ENCODE measurements at places on chromosomes 13 and 19.

DNA sequence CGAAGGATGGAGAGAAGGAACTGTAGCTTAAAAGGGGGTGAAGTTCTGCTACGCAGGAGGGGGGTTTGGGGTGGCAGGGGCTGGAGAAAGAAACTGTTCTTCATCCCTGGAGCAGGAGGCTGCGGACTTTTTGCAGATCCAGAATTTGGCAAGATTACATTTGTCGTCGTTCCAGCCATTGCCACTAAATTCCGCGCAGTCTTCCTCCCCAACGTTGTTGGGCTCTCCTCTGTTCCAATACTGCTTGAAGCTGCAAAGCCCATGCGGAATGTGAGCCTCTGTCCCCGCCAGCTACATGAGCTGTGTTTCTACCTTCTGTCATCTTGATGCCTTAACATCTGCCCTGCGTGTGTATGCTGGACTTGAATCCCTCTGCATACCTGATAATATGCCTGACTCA lies 4.3 kb downstream of the CD209 start:
- no peak for DNase-seq

DNA sequence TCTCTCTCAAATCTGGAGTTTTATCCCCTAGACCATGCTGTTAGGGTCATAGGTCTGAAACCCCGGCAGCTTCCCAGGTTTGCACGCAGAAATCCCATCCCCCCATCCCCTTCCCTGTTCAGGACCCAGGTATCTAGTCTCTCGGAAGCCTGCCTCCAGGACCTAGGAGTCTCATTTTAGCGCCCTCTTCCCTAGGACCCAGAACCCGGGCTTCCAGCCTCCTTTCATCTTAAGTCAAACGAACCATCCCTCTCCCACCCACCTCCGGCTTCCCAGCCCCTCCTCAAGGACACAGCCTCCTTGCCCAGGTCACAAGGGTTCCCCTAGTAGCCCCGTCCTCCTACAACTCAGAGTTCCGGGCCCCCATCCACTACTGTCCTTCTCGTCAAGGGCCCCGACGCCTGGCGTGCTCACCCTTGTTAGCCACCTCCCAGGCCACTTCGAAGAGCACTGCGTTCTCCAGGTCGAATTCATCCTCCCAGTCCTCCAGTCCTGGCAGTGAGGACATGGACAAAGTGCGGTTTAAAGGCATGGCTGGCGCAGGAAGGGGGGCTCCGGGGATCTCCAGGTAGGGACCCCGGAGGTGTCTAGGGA lies 431 bp downstream of the GYS1 start:
- DNase-seq = no peak

DNA sequence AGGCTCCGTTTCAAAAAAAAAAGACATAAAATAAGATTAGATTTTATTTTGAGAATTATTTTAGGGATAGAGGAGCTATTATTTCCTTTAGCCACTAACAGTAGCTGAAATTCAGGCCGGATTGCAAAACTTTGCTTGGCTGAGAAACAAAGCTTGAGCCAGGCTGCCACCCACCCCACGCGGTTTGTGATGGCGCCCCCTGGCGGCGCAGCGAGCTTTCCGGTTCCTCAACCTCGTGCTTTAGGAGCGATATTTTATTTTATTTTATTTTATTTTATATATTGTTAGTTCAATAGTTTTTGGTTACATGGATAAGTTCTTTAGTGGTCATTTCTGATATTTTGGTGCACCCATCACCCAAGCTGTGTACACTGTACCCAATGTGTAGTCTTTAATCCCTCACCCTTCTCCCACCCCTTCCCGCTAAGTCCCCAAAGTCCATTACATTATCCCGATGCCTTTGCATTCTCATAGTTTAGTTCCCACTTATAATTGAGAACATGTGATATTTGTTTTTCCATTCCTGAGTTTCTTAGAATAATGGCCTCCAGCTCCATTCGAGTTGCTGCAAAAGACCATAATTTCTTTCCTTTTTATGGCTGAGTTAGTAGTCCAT lies 19.8 kb upstream of the CEACAM4 start:
- no peak for DNase-seq

GRCh38 chr19:14318873-14319272 lies 62.4 kb upstream of the ADGRE5 start:
- no peak for DNase-seq

DNA sequence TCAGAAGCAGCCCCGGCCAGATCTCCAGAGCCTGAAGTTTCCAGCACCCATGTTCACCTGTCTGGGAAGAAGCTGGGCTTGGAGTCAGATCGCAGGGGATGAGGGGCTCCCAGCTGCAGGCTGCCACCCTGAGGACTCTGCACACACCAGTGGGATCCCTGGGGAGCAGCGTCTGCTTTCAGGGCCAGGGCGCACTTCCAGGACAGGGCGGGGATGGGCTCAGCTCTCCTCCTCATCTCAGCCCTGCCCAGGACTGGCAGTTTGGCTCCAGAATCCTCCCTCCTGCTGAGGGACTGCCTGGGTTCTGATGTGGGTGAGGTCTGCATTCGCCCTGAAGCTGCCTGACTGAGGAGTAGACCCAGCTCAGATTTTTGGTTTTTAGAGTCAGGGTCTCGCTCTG lies 3.5 kb downstream of the SLC7A9 start:
- no peak for DNase-seq

DNA sequence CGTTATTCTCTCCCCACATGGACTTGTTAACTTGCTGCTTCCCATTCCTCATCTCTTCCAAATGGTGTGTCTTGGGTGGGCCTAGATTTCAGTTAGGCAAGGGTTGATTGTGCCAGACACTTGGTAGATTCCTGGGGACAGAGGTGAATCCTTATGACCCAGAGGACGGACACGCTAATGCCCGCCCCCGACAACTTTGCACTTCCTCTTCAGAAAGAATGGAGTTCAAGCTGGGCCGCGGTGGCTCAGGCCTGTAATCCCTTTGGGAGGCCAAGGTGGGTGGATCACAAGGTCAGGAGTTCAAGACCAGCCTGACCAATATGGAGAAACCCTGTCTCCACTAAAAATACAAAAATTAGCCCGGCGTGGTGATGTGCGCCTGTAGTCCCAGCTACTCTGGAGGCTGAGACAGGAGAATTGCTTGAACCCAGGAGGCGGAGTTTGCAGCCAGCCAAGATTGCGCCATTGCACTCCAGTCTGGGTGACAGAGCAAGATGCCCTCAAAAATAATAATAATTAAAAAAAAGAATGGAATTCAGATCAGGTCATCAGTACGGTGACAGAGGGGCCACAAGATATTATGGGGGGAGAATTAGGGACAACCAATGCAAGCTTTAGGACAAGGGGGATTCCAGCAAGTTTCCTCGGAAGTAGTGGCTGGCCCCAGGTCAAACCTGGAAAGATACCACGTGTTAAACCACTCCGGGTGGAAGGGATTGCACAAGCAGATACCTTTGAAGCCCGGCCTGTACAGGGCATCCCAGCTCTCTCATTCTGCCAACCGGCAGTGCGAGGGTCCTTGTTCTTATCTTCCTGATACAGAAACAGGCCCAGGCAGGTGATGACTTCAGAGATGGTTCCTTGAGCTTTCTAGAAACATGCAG lies 2.7 kb downstream of the MYO9B start:
- DNase-seq = no peak

DNA sequence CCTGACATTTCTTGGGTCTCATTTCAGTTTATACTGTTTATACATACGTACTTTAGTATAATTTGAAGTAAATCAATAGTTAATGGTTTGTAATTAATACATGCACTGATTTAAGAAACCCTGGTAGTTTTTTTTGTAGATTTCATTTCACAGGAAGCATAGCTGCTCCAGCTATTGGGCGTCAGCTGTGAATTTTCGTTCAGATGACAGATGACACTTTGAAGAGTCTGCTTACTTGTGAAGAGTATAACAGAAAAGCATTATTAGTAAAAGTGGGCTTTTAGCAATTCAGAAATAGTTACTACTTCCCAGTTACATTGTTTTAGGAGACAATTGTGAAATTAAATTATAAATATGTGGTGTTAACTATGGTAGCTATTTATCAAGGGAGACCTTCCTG lies 44.4 kb downstream of the METTL21C start:
- no peak for DNase-seq

- peak; percentile 10 for DNase-seq
Observed at GRCh38 chr13:80510686-80511085, 169.8 kb upstream of the SPRY2 start.

- DNase-seq = peak; percentile 85
Observed at GRCh38 chr19:6736169-6736916, 1.0 kb downstream of the GPR108 start.

DNA sequence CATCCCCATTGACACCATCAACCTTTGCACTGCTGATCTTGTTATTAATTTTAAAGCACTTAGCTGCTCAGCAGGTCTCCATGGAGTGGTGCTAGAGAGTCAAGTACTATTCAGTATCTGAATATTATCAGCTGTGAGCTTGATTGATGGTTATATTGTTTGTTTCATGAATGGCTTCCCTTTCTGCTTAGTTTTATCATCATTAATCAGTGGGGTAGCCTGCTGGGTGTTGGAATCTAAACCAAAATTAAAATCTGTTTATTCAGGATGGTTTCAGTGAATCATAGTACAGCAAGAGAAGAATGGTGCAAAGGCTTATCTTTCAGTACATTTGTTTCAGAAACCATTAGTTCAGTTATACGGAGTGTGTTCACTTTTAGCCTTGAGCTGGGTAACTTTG lies 42.5 kb upstream of the SCEL start:
- peak; percentile 7 for DNase-seq

- peak; percentile 48 for DNase-seq
Observed at GRCh38 chr13:32314271-32315237, 609 bp downstream of the ZAR1L start.

GRCh38 chr19:53965091-53965490 lies 2.4 kb downstream of the CACNG8 start:
- DNase-seq = no peak

DNA sequence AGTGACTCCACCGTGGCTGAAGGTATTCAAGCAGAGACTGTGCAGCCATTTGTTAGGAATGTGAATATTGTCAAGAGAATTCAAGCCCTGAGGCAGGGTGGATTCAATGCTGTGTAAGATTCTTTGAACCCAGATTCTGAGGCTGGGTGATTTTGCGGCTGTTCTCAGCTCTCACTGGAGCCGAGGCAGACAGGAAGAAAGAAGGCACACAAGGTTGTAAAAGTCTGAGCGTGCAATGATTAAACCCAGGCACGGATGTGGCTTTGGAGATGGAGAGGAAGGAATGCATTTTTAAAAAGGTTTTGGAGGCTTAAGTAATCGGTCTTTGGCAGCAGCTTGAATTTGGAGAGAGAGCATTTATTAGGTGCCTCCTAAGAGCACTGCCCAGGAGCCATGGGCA lies 187.9 kb downstream of the KATNAL1 start:
- peak; percentile 89 for DNase-seq

GRCh38 chr19:56978023-56978565 lies 137.6 kb upstream of the PEG3 start:
- DNase-seq = no peak

DNA sequence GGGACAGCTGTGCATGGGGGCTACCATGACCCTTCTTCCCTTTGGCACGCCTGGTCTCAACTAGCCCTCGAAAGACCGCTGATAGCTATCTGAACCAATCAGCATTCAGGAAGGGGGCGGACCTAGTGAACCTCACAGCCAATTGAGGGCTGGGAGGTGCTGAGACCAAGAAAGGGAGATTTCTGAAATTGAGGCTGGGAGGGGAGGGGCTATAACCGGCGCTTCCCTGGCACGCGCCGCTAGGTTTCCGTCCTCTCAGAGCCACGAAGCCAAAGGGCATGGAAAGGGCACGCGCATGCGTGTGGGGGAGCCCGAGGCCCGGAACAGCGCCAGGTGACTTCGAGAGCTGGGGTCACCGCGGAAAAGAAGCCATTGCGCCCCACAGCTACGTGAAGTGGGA lies 4.2 kb upstream of the PAFAH1B3 start:
- DNase-seq = no peak

GRCh38 chr19:29328586-29328985 lies 115.6 kb upstream of the UQCRFS1 start:
- no peak for DNase-seq

- no peak for DNase-seq
Observed at GRCh38 chr13:28423010-28423409, 71.9 kb downstream of the FLT1 start.

DNA sequence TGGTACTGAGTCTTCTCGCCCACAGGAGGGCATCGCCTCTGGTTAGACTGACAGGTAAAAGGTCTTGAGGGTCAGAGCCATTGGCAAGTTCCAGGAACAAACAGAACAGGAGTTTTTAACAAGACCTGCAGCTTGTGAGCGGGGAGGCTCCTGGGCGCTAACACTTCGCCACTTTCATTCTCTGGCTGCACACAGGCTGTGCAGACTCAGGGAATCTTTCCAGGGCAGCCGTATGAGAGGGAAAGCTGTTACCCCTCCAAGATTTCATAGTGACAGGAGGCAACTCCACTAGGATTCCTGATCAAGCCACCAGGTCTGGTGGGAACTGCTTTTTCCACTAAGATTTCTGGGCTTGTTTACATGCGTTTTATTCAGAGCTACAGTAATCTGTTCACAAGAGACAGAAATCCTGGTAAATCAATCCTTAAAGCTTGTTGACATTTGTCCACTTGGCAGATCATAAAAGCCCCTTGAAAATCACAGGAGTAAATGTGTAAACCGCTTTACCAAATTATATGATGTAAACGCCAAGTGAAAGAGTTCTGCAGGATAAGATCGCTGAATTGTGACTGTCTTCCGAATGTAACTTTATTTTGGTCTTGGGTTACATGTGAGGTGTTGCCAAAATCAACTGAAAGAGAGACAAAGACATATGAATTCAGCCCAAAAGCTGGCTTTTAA lies 190.6 kb downstream of the MZT1 start:
- DNase-seq = no peak

Data from fibroblast of skin of right quadriceps (primary cell).